Mesothelial cell of epicardium (in vitro differentiated cells): ENCODE measurements at places on chromosomes 16 and 17. TPM values are rescaled to one million over a fixed set of nuclear protein-coding genes. Genes with fewer than 3 reads are reported as not detected.

DNA sequence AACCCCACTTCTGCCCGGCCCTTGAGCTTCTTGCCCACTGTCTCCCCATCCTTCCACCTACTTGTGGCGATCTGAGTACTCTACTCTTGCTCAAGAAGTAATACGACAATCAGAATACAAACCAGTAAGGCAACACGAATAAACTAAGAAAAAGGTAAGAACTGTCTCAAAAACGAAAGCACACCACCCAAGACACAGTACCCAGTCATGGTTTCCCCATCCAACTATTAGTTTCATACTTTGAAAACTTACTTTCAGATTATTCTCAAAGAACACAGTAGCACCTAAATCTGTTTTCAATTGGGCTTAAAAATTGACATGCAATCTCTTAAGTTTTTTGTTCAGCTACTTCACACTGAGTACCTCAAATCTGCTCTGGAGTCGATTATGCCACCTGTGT, 13.9 kb downstream of the GINS2 start:
- H3K27me3 ChIP-seq: no peaks in the 10 kb centered on the region
- H3K27ac ChIP-seq: peak overlapping the region; percentile 69
- no peak overlapping the region for H3K4me3 ChIP-seq
- no peak for DNase-seq

DNA sequence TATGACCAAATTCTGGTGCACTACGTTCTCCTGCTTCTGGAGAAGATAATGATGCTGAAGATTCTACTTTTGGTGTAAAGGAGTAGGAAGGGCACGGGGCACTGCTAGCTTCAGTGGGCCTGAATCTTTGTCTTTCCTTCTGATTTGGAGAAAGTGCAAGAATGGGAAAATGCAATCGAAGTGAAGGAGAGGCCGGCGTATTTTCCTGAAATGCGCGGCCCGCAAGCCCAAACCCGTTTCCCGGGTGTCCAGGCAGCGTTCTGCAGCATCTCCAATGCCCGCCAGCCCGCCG, 372 bp upstream of the NDE1 start:
- H3K4me1 ChIP-seq: peaks cover 20% of the 10 kb centered on the region
- H3K36me3 ChIP-seq: no peaks in the 10 kb centered on the region
- peak overlapping the region; percentile 65 for H3K4me3 ChIP-seq
- no peak for DNase-seq

GRCh38 chr17:17626840-17627239, 35.3 kb upstream of the PEMT start:
- H3K27me3 ChIP-seq: no peaks in the 10 kb centered on the region
- H3K36me3 ChIP-seq: no peaks in the 10 kb centered on the region
- no peak overlapping the region for H3K4me3 ChIP-seq
- H3K4me1 ChIP-seq: peaks cover 3% of the 10 kb centered on the region
- no peak for DNase-seq

TSPAN10 gene
- 2.9 to 3.7 TPM (median 3.1 TPM) in 3 replicates for total RNA-seq

CLEC19A gene
- not detected in 3 replicates for total RNA-seq

DRG2 gene
- total RNA-seq: 48.6 to 51.2 TPM (median 49.1 TPM) in 3 replicates

GRCh38 chr17:67534941-67535340, 157.9 kb downstream of the PITPNC1 start:
- DNase-seq: no peak
- peaks cover 12% of the 10 kb centered on the region for H3K36me3 ChIP-seq
- H3K27me3 ChIP-seq: no peaks in the 10 kb centered on the region
- peaks cover 21% of the 10 kb centered on the region for H3K4me1 ChIP-seq
- no peak overlapping the region for H3K27ac ChIP-seq

DNA sequence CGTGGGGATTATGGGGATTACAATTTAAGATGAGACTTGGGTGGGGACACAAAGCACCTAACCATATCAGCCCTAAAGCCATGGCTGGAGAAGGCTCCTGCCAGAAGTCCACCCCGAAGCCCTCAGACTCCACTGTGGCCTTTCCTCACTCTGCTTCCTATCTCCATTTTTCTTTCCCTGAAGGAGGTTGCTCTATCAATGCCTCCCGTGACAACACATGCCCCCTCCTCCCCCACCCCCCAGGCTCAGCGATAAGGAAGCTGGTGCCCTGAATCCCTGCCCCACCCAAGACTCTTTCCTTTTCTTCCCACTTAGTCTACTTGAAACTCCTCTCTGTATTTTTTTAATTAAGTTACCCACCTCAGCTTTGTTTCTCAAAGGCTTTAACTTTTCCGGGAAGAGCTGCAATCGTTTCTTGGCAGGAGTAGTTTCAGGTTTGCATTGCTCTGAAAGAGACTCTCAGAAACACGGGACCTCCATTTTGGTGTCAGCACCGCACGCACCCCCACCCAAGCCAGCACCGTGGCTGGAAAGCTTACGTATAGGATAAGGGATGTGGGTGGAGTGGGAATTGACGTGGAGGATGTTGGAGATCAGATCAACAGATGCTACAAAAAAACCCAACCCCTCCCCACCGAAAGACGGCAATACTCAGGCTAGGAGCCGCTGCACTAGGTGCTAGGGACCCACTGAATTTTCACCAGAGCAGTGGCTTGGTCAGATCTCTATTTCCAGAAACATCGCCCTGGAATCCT, 15.2 kb upstream of the CA4 start:
- H3K4me3 ChIP-seq: peak overlapping the region; percentile 88
- DNase-seq: no peak
- peaks cover 38% of the 10 kb centered on the region for H3K27me3 ChIP-seq
- peaks cover 17% of the 10 kb centered on the region for H3K4me1 ChIP-seq
- peaks cover 3% of the 10 kb centered on the region for H3K36me3 ChIP-seq

NGFR gene
- total RNA-seq: 14.7 to 16.1 TPM (median 14.9 TPM) in 3 replicates

DNA sequence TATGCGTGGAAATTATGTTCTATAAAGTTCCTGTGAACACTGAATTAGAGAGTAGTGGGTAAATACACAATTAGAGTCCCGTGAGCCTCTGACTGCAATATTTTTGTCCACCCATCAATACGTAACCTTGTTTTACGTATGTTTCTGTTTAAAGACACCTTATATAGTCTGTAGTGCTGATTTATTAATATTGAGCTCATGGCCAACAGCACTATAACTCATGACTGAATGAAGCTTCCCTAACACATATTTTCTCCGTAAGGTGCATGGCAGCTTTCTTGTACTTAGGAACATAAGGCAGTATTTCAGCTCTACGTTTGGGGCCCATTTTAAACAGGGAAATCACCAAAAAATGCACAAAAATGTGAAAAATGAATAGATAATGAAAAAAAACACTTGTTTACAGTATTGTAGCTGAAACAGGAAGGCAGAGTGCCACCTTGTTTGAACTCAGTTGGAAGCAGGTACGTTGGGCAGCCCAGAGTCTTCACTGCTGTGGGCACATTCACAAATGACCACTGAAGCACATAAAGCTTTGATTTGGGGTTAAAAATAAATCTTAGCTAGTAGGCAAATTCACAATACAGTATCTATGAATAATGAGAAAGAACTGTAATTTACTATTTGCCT, 108.5 kb downstream of the CNTNAP4 start:
- H3K27ac ChIP-seq: no peak overlapping the region
- no peaks in the 10 kb centered on the region for H3K36me3 ChIP-seq
- no peak overlapping the region for H3K4me3 ChIP-seq
- no peaks in the 10 kb centered on the region for H3K27me3 ChIP-seq
- no peak for DNase-seq

SYNGR3 gene
- total RNA-seq: 0.49 to 1.3 TPM (median 1.0 TPM) in 3 replicates

GRCh38 chr16:67713647-67714273, 5.4 kb downstream of the GFOD2 start:
- H3K4me3 ChIP-seq: no peak overlapping the region
- no peak for DNase-seq
- H3K4me1 ChIP-seq: peaks cover 13% of the 10 kb centered on the region
- no peaks in the 10 kb centered on the region for H3K27me3 ChIP-seq
- H3K27ac ChIP-seq: no peak overlapping the region

DNA sequence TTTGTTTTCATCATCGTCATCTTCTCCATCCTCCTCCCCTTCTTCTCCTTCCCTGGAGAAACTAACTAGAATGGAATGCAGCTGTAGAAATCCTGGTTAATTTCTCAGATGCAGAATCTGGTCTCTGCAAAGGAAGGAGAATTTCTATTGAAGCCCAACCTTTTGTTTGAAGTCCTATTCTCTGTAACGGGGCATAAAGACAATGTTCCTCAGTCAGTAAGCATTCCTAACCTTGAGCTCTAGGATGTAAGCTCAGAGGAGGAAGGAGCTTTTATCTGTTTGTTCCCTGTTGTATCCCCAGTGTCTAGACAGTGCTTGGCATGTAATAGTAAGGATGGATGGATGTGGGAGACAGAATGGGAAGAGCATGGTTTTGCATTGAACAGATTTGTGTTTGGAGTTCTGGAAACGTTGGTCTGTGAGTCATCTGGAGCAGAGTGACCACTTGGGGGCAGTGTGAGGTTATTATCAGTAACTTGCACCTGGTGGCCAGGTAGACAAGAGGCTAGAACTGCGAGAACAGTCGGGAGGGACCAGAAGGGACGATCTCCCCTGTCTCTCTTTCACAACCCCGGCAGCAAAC, 363.7 kb downstream of the SNX29 start:
- no peaks in the 10 kb centered on the region for H3K36me3 ChIP-seq
- DNase-seq: no peak
- H3K4me1 ChIP-seq: no peaks in the 10 kb centered on the region
- H3K27ac ChIP-seq: no peak overlapping the region
- H3K4me3 ChIP-seq: no peak overlapping the region
- peaks cover 4% of the 10 kb centered on the region for H3K27me3 ChIP-seq

GRCh38 chr16:56277075-56277474, 85.8 kb downstream of the GNAO1 start:
- no peak overlapping the region for H3K4me3 ChIP-seq
- no peaks in the 10 kb centered on the region for H3K27me3 ChIP-seq
- no peaks in the 10 kb centered on the region for H3K36me3 ChIP-seq
- peaks cover 3% of the 10 kb centered on the region for H3K4me1 ChIP-seq
- DNase-seq: no peak
- H3K27ac ChIP-seq: no peak overlapping the region

- H3K4me3 ChIP-seq: peak overlapping the region; percentile 100
- peak overlapping the region; percentile 96 for H3K27ac ChIP-seq
- H3K27me3 ChIP-seq: no peaks in the 10 kb centered on the region
- H3K36me3 ChIP-seq: peaks cover 8% of the 10 kb centered on the region
- peak; percentile 73 for DNase-seq
These were observed 392 bp downstream of the ZNF213 start for GRCh38 chr16:3135126-3135715.

KRTAP3-1 gene
- 0.41 to 1.3 TPM (median 0.95 TPM) in 3 replicates for total RNA-seq

- no peaks in the 10 kb centered on the region for H3K36me3 ChIP-seq
- H3K4me1 ChIP-seq: peaks cover 2% of the 10 kb centered on the region
- H3K27me3 ChIP-seq: peaks cover 24% of the 10 kb centered on the region
- H3K4me3 ChIP-seq: no peak overlapping the region
- H3K27ac ChIP-seq: no peak overlapping the region
- DNase-seq: no peak
These were observed 21.4 kb upstream of the RPTOR start for GRCh38 chr17:80523054-80523744.

DNA sequence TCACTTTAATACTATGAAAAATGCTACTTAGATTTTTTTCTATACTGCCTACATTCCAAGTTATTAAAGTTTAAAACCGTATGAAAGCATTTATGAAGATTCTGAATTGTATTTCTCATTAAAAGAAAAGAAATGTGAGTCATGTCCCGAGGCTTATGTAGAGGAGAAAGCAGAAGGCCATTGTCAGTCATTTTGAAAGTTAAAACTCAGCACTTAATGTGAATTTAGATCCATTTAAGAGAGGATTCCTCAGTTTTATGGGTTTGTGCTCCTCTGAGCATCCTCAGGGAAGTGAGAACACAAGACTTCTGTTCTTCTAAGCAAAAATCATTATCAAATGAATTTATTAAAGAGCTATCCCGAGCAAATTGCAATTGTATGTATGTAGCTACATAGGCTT, 11.8 kb downstream of the C17orf75 start:
- DNase-seq: no peak
- H3K36me3 ChIP-seq: peaks cover 17% of the 10 kb centered on the region
- peaks cover 2% of the 10 kb centered on the region for H3K4me1 ChIP-seq
- H3K27ac ChIP-seq: no peak overlapping the region
- no peak overlapping the region for H3K4me3 ChIP-seq

GNG13 gene
- total RNA-seq: not detected in 3 replicates

GRCh38 chr17:28230011-28230410, 89.0 kb upstream of the TMEM97 start:
- peaks cover 38% of the 10 kb centered on the region for H3K4me1 ChIP-seq
- H3K27me3 ChIP-seq: peaks cover 30% of the 10 kb centered on the region
- peaks cover 2% of the 10 kb centered on the region for H3K36me3 ChIP-seq
- no peak overlapping the region for H3K4me3 ChIP-seq

GRCh38 chr16:3035972-3036725, 595 bp downstream of the BICDL2 start:
- peak overlapping the region; percentile 53 for H3K4me3 ChIP-seq
- H3K4me1 ChIP-seq: peaks cover 6% of the 10 kb centered on the region
- H3K27ac ChIP-seq: no peak overlapping the region
- no peak for DNase-seq
- no peaks in the 10 kb centered on the region for H3K36me3 ChIP-seq

GRCh38 chr17:30148376-30148775, 31.8 kb downstream of the NSRP1 start:
- DNase-seq: no peak
- H3K27me3 ChIP-seq: no peaks in the 10 kb centered on the region
- peaks cover 14% of the 10 kb centered on the region for H3K36me3 ChIP-seq
- no peaks in the 10 kb centered on the region for H3K4me1 ChIP-seq
- no peak overlapping the region for H3K4me3 ChIP-seq

- peaks cover 11% of the 10 kb centered on the region for H3K36me3 ChIP-seq
- peak overlapping the region; percentile 87 for H3K4me3 ChIP-seq
- peaks cover 14% of the 10 kb centered on the region for H3K4me1 ChIP-seq
- H3K27ac ChIP-seq: peak overlapping the region; percentile 91
- no peaks in the 10 kb centered on the region for H3K27me3 ChIP-seq
These were observed 732 bp downstream of the ULK2 start for GRCh38 chr17:19867079-19867328.

MYH8 gene
- total RNA-seq: not detected in 3 replicates

GRCh38 chr17:19706791-19707727, 9.3 kb downstream of the SLC47A2 start:
- peak overlapping the region; percentile 66 for H3K27ac ChIP-seq
- DNase-seq: no peak
- H3K4me3 ChIP-seq: no peak overlapping the region
- H3K27me3 ChIP-seq: no peaks in the 10 kb centered on the region
